ENCODE measurements at places on chromosomes 12 and 14. TPM values are rescaled to one million over a fixed set of nuclear protein-coding genes. Genes with fewer than 3 reads are reported as not detected.
A peak's percentile ranks its signal among the peaks of the same experiment; 100 is the strongest.

- H3K4me3 ChIP-seq = no peak overlapping the region
- H3K36me3 ChIP-seq = no peaks in the 10 kb centered on the region
- no peak overlapping the region for H3K27ac ChIP-seq
- DNase-seq = no peak
- H3K27me3 ChIP-seq = no peaks in the 10 kb centered on the region
- H3K4me1 ChIP-seq = no peaks in the 10 kb centered on the region
Measured at GRCh38 chr12:127628645-127629044, 638.3 kb upstream of the TMEM132C start.

- H3K36me3 ChIP-seq = no peaks in the 10 kb centered on the region
- peaks cover 14% of the 10 kb centered on the region for H3K4me1 ChIP-seq
- no peak overlapping the region for H3K27ac ChIP-seq
- no peak for DNase-seq
- H3K27me3 ChIP-seq = no peaks in the 10 kb centered on the region
- no peak overlapping the region for H3K4me3 ChIP-seq
Measured at GRCh38 chr12:39622306-39622705, 2.7 kb upstream of the ABCD2 start.

DNA sequence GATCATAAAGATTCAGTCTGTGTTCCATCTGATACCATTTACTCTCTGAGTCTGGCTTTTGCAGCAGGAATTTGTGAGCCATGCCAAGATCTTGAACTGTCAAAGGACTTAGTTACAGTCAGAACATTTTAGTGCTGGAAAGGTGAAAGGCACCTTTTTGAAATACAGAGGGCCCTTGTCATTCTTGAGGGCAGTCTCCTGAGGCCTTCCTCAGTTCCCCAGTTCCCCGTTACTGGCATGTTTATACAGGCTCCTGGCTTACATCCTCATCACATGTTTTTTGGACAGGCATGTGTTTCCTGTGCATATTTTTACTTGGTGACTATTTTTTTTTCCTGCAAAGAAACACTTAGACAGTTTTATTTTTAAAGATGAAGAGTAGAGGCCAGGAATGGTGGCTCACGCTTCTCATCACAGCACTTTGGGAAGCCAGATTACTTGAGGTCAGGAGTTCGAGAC, 21.0 kb downstream of the CFAP54 start:
- H3K4me1 ChIP-seq = peaks cover 44% of the 10 kb centered on the region
- peak; percentile 89 for DNase-seq
- peak overlapping the region; percentile 78 for H3K27ac ChIP-seq
- no peaks in the 10 kb centered on the region for H3K36me3 ChIP-seq

- H3K27ac ChIP-seq = peak overlapping the region; percentile 52
- peaks cover 31% of the 10 kb centered on the region for H3K4me1 ChIP-seq
- no peaks in the 10 kb centered on the region for H3K27me3 ChIP-seq
- no peak for DNase-seq
- no peak overlapping the region for H3K4me3 ChIP-seq
- H3K36me3 ChIP-seq = peaks cover 16% of the 10 kb centered on the region
Measured at GRCh38 chr12:96263449-96263902, 69.3 kb downstream of the ELK3 start.

GRCh38 chr12:119055977-119056376, 74.6 kb downstream of the SRRM4 start:
- H3K4me3 ChIP-seq = no peak overlapping the region
- no peaks in the 10 kb centered on the region for H3K36me3 ChIP-seq
- no peaks in the 10 kb centered on the region for H3K4me1 ChIP-seq

GRCh38 chr12:10067942-10068341, 30.8 kb downstream of the CLEC1A start:
- no peaks in the 10 kb centered on the region for H3K36me3 ChIP-seq
- peak overlapping the region; percentile 64 for H3K27ac ChIP-seq
- H3K4me3 ChIP-seq = no peak overlapping the region
- H3K4me1 ChIP-seq = peaks cover 6% of the 10 kb centered on the region
- no peaks in the 10 kb centered on the region for H3K27me3 ChIP-seq

DNA sequence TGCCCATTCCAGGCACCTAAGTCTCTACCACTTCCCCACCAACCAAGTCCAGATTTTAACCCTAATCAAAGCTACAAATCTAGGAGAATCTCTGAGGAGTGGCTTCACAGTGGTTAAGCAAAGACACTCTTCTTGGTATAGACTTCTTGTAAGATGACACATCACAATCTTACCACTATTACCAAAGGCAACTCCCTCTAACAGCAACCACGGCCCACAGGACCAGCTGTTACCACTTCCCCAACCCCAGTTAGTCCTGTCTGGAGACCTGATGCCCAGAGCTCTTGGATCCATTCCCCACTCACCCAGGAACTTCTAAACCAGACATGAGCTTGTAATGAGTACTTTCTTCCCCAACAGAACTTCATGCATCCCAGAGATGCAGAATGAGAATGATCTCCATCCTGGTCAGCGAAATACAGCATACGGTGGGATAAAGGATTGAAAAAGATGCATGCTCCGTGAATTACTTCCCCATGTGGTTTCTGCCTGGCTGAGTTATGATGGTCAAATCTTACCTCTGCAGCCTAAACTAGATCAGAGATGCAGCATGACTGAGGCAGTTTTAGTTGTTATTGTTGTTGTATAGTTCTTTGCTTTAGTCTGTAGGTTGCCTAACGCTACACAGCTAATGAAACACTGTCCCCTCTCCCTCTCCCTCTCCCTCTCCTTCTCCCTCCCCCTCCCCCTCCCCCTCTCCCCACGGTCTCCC, 87.7 kb upstream of the FOXN3 start:
- H3K4me3 ChIP-seq = no peak overlapping the region
- no peaks in the 10 kb centered on the region for H3K27me3 ChIP-seq
- H3K36me3 ChIP-seq = peaks cover 4% of the 10 kb centered on the region
- no peak for DNase-seq
- no peak overlapping the region for H3K27ac ChIP-seq
- peaks cover 26% of the 10 kb centered on the region for H3K4me1 ChIP-seq

DNA sequence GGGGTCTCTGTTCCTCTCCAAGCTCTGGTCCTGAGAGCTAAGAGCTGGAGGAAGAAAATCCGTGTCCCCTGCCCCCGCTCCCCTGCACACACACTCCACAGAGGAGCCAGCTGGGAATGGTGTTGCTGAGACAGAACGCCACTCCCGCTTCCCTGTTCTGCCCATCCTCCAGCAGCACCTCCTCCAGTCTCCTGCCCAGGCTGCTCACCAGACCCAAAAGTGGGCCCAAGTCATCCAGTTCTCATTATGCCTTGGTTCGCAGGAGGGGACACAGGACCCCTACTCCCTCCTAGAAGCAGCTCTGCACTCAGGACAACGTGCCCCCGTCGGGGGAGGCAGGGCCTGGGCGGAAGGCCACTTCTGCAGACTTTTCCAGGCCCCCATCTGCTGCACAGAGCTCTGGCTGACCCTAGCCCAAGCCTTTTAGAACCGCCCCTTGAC, 830 bp upstream of the TRMT61A start:
- H3K36me3 ChIP-seq = no peaks in the 10 kb centered on the region
- no peaks in the 10 kb centered on the region for H3K27me3 ChIP-seq
- peak overlapping the region; percentile 97 for H3K27ac ChIP-seq
- peak overlapping the region; percentile 98 for H3K4me3 ChIP-seq
- no peak for DNase-seq
- peaks cover 83% of the 10 kb centered on the region for H3K4me1 ChIP-seq

DNA sequence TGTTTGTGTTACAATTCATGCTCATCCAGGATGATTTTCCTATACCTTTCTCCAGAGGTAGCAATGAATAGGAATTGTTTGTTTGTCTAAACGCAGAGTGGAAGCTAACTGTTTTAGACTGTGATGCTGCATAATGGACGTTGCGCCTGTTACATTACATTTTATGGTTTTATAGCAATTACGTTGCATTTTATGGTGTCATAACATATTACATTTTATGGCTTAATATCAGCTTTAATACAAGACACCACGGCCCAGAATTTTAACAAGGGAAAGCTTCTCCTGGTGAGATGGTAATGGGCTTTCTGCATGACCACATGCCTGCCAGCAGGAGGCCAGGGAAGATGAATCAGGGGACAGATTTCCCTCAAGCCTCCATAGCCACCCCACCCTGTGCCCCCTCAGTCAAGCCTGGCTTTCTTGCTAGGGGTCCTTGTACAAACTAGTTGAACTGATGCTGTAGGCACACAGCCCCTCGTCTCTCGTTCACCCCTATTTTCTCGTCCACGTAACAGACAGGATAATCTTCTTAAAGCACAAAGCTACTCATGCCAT, 56.5 kb downstream of the HSPB8 start:
- H3K4me3 ChIP-seq = no peak overlapping the region
- no peak for DNase-seq
- H3K4me1 ChIP-seq = no peaks in the 10 kb centered on the region
- no peaks in the 10 kb centered on the region for H3K27me3 ChIP-seq
- H3K36me3 ChIP-seq = no peaks in the 10 kb centered on the region

DNA sequence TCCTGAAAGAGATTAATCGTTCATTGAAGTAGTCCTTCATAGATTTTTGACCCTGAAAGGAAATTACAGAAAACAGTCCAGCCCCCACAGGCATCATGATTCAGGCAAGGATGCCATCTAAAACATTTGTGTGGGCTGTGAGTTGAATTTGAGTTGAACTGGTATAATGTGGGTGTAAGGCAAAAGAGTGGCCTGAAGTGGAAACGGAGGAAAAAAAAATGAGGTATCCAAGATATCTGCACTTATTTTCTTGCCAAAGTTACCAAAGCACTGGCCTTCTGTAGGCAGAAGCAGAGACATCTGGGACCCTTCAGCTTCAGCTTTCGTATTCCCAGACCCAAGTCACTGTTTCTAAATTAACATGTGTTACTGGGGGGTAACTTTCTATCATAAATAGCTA, 105.1 kb upstream of the DIO2 start:
- DNase-seq = no peak
- H3K4me3 ChIP-seq = no peak overlapping the region
- no peaks in the 10 kb centered on the region for H3K36me3 ChIP-seq
- H3K27ac ChIP-seq = no peak overlapping the region
- peaks cover 30% of the 10 kb centered on the region for H3K4me1 ChIP-seq
- H3K27me3 ChIP-seq = no peaks in the 10 kb centered on the region

DNA sequence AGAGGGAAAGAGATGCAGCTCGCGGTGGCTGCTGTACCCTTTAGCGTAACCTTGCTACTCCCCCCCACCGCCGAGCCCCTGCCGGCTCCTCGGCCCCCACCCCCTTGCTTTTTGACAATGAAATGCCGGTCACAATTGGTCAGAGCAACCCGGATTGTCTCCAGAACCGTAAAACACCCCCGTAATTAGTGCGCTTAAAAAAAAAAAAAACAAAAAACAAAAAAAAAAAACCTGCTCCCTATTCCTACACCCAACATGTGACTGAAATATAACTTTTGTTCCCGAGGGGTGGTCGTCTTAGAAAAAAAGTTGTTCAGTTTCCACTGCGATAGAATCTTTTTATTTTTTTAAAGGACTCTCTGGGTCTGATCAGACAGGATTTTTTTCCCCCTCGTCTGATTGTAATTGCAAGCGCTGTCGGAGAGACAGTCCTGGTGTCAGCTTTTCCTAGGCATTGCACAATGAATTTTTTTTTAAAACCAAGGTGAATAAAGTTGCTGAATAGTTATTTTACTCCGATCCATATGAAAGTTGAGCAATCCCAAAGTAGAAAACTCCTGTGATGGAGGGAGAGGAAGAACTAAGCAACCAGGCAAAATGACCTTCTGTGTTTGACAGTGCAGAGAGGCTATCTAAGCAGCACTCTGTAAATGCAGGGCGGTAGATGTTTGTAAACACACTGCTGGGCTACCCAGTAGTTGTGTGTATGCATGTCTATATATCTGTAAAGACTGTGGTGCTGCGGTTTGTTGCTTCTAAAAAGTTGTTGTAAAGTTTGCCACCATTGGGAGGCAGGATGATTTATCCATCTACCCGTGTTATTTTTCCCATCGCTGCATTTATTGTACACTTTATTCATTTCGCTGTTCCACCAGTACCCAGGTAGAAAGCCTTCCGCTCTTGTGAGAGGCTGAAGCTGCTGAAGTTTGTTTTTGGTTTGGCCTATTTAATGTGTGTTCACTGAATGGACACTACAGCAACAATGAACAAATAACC, 1.1 kb downstream of the ETV6 start:
- no peak for DNase-seq
- H3K4me3 ChIP-seq = peak overlapping the region; percentile 83
- H3K4me1 ChIP-seq = peaks cover 41% of the 10 kb centered on the region
- peak overlapping the region; percentile 97 for H3K27ac ChIP-seq
- no peaks in the 10 kb centered on the region for H3K27me3 ChIP-seq

- no peak overlapping the region for H3K4me3 ChIP-seq
- H3K27ac ChIP-seq = no peak overlapping the region
- H3K4me1 ChIP-seq = no peaks in the 10 kb centered on the region
- H3K27me3 ChIP-seq = no peaks in the 10 kb centered on the region
Measured at GRCh38 chr12:100539202-100539601, 34.3 kb upstream of the GAS2L3 start.

- H3K27ac ChIP-seq = no peak overlapping the region
- H3K4me3 ChIP-seq = no peak overlapping the region
- no peaks in the 10 kb centered on the region for H3K27me3 ChIP-seq
- H3K4me1 ChIP-seq = peaks cover 5% of the 10 kb centered on the region
- H3K36me3 ChIP-seq = no peaks in the 10 kb centered on the region
- DNase-seq = no peak
Measured at GRCh38 chr12:23221066-23221465, 596.1 kb downstream of the ETNK1 start.

DNA sequence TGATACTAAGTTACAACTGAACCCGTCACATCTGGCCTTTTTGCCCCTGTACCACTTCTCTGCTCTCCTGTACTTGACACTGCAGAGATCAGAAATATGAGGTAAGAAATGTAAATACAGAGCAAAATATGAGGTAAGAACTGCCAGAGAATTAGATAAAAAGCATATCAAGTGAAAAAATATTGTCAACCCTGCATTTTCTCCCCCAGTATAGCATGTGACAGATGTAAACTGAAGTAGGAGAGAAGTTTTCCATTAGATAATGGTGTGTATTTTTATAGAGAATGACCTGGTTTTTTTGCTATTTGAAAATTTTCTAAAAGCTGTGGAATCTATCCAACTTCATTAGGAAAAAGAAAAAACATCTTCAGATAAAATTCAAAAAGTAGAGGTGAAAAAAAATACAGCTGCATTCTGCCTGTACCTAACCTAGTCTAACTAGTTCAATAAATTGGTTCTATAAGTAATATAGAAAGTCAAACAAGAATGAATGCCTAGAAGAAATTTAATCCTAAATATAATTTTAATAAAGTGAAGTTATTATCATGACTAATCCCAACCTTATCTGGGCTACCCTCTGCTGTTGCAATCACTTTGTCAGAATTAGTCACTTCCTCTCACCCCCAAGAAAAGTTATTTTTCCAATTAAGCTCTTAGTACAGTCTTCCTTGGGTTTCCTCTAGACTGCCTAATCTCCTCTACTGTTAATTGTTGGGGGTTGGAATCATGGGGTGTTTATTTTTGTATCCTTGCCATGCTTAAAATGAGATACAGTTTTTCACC, 210.0 kb downstream of the RASSF9 start:
- H3K4me3 ChIP-seq = no peak overlapping the region
- DNase-seq = no peak
- H3K27ac ChIP-seq = no peak overlapping the region
- no peaks in the 10 kb centered on the region for H3K4me1 ChIP-seq

GRCh38 chr12:1332327-1332726, 262.1 kb downstream of the FBXL14 start:
- no peaks in the 10 kb centered on the region for H3K4me1 ChIP-seq
- H3K4me3 ChIP-seq = no peak overlapping the region
- no peaks in the 10 kb centered on the region for H3K27me3 ChIP-seq
- H3K36me3 ChIP-seq = no peaks in the 10 kb centered on the region
- no peak for DNase-seq

GRCh38 chr12:104959335-104959841, 1.3 kb upstream of the SLC41A2 start:
- no peaks in the 10 kb centered on the region for H3K36me3 ChIP-seq
- H3K4me1 ChIP-seq = peaks cover 18% of the 10 kb centered on the region
- no peak overlapping the region for H3K27ac ChIP-seq
- no peak for DNase-seq
- H3K4me3 ChIP-seq = peak overlapping the region; percentile 89

RERG gene
- 14.4 TPM for total RNA-seq

PNMA1 gene
- total RNA-seq = 60.6 TPM

P2RX2 gene
- total RNA-seq = 3.6 TPM

COQ5 gene
- total RNA-seq = 12.1 TPM

Data from esophagus muscularis mucosa (tissue), 4 donors.